H1 (cell line): ENCODE measurements at places on chromosomes 16 and 17. TPM values are rescaled to one million over a fixed set of nuclear protein-coding genes. Genes with fewer than 3 reads are reported as not detected.

Gene NAGPA
- 10.1 and 13.6 TPM in 2 replicates for polyA plus RNA-seq

Gene C16orf89
- polyA plus RNA-seq, result 9.9 and 11.0 TPM in 2 replicates

Gene NARF
- 131 and 161 TPM in 2 replicates for polyA plus RNA-seq

Gene MMP15
- 38.5 and 64.8 TPM in 2 replicates for polyA plus RNA-seq

Gene ABCC3
- polyA plus RNA-seq, result 0.22 and 0.35 TPM in 2 replicates

Gene LUC7L3
- 102 and 103 TPM in 2 replicates for polyA plus RNA-seq

Gene ZNF750
- polyA plus RNA-seq, result 0.02 TPM in 1 of 2 replicates, not detected in the other

Gene GAST
- polyA plus RNA-seq, result not detected in 2 replicates

Gene KRT32
- polyA plus RNA-seq, result not detected in 2 replicates

Gene RAB26
- 5.4 and 6.6 TPM in 2 replicates for polyA plus RNA-seq

Gene ESRP2
- 35.1 and 52.8 TPM in 2 replicates for polyA plus RNA-seq

Gene NLRC3
- 0.18 and 0.25 TPM in 2 replicates for polyA plus RNA-seq

Gene ULK2
- polyA plus RNA-seq, result 9.8 and 10.4 TPM in 2 replicates

Gene HEATR9
- not detected in 2 replicates for polyA plus RNA-seq

Gene TP53TG3
- polyA plus RNA-seq, result not detected in 2 replicates
